ENCODE measurements at places on chromosomes 1 and 21. TPM values are rescaled to one million over a fixed set of nuclear protein-coding genes. Genes with fewer than 3 reads are reported as not detected.

DNA sequence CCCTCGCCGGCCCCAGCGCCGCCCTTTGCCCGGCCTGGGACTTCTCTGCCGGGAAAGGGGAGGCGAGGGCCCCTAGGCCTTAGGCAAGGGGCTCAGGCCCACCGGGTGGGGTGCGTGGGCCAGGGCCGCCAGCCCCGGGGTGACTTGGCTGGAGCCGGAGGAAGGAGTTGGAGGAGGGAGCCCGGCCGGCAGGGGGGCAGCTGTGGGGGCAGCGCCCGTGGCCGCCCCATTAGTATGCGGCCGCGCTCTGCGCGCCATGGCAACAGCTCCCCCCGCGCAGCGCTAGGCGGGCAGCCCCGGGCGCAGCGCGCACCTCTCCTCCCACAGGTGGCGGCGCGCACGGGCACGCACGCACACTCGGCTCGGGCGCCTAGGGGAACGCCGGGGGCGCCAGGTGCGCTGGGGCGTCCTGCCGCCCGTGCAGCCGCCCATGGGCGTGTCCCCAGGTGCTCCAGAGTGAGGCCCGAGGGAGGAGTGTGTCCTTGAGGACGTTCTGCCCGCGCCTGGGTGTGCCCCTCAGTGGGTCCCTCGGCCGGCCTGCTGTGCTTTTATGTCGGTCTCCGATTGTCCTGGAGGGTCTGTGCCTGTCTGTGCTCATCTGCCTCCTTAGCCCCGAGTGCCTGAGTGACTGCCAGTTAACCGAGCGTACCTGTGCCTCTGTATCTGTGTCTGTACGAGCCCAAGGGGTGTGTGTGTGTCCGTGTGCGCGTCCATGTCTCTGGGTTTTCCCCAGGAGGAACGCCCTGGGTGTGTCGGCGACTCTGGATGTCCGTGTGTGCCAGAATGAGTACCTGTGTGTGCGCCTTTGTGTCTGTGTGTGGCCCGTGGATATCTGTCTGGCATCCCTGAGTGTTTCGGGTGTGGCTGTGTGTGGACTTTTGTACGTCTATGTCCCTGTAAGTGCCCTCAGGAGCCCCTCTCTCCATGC, 38.2 kb upstream of the WASF2 start:
- peaks cover 11% of the 10 kb centered on the region for H3K36me3 ChIP-seq
- H3K4me1 ChIP-seq = peaks cover 55% of the 10 kb centered on the region
- H3K27me3 ChIP-seq = no peaks in the 10 kb centered on the region
- peak; percentile 79 for DNase-seq
- H3K4me3 ChIP-seq = peak overlapping the region; percentile 71

GRCh38 chr1:219938706-219939105, 10.3 kb upstream of the SLC30A10 start:
- H3K4me1 ChIP-seq = no peaks in the 10 kb centered on the region
- H3K36me3 ChIP-seq = no peaks in the 10 kb centered on the region
- no peak for DNase-seq
- H3K4me3 ChIP-seq = no peak overlapping the region

DNA sequence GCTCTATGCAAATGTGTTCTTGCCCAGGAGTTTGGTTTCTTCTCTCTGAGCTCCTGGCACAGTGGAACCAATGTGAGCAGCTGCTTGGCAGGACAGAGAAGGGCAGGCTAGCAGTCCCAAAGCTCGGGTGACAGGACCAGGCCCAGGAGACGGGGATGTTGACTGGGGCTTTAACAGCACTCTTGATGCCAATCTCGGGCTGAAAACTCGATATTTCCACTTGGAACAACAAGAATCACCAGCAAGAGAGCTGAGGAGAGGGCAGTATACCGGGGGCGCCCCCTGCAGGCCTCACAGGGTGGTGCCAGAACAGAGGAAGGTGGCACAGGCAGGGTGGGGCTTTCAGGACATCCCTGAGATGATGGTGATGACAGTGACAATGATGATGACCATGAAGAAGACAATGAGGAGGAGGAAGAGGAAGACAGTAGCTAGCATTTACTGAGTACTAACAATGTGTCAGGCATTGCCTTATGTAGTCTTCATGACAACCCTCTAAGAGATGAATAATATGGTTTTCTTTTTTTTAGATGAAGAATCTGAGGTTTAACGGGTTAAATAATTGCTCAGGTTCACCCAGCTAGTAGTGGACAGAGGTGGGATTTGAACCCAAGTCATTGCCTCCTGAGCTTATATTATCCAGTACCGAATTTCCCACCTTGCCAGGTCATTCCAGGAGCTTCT, 2.7 kb upstream of the KCNJ9 start:
- H3K36me3 ChIP-seq = no peaks in the 10 kb centered on the region
- H3K4me1 ChIP-seq = peaks cover 12% of the 10 kb centered on the region
- peak; percentile 89 for DNase-seq
- no peak overlapping the region for H3K4me3 ChIP-seq
- peaks cover 51% of the 10 kb centered on the region for H3K27me3 ChIP-seq

DNA sequence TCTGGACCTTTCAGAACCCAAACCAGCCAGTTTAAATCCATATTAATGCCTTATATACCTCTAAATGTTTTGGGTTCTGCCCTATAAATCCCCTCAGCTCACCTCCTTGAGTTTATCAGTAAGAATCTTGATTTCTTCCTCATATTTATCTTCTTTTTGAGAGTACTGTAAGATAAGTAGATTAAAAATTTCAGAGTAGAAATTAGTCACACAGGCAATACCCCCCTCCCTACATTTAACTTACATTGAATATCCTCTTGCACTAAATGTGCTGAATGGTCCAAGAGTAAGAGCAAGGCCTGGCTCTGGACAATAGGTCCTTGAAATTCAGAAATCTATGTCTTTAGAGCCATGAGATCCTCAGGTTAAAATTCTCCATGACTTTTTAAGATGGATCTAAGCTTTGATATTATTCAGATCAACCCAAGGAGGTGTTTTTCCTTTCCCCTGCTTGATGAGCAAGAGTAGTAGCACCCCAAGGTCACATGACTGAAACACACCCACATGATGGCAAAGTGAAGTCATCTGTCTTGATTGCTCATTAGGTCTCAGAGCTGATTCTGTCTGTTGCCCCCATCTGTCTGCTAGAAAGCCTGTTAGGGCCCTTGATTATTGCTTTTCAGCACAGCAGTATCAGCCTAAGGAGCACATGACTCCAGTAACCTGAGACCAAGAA, 15.8 kb upstream of the NUP210L start:
- H3K27me3 ChIP-seq = no peaks in the 10 kb centered on the region
- H3K4me1 ChIP-seq = peaks cover 40% of the 10 kb centered on the region
- peaks cover 72% of the 10 kb centered on the region for H3K36me3 ChIP-seq

DNA sequence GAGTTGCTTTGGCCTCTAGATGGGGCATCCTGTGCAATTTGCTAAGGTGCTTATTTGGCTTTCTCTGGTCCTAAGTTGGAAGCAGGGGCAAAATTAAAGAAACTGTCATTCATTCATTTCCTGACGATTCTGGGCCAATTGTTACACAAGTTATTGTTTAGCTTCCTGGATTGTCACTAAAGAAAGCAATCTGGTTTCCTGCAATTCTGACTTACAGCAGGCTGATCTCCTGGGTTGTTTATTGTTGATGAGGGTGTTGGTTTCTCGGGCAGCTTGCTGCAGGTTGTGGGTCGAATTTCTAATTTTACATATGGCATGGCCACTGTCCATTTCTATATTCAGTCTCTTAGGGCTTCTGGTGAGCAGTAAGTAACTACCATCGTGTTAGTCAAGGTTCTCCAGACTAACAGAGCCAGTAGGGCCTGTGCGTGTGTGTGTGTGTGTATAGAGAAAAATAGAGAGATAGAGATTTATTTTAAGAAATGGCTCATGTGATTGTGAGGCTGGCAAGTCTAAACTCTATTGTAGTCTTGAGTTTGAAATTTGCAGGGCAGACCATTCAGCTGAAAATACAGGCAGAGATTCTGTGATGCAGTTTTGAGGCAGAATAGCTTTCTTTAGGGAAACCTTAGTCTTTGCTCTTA, 30.4 kb downstream of the CTH start:
- H3K4me3 ChIP-seq = no peak overlapping the region
- no peaks in the 10 kb centered on the region for H3K27me3 ChIP-seq
- H3K36me3 ChIP-seq = peaks cover 16% of the 10 kb centered on the region
- DNase-seq = no peak
- H3K4me1 ChIP-seq = peaks cover 12% of the 10 kb centered on the region

GRCh38 chr21:46289655-46290179, 3.6 kb downstream of the YBEY start:
- peaks cover 35% of the 10 kb centered on the region for H3K36me3 ChIP-seq
- H3K4me1 ChIP-seq = peaks cover 23% of the 10 kb centered on the region
- no peaks in the 10 kb centered on the region for H3K27me3 ChIP-seq
- H3K4me3 ChIP-seq = no peak overlapping the region
- DNase-seq = no peak

DNA sequence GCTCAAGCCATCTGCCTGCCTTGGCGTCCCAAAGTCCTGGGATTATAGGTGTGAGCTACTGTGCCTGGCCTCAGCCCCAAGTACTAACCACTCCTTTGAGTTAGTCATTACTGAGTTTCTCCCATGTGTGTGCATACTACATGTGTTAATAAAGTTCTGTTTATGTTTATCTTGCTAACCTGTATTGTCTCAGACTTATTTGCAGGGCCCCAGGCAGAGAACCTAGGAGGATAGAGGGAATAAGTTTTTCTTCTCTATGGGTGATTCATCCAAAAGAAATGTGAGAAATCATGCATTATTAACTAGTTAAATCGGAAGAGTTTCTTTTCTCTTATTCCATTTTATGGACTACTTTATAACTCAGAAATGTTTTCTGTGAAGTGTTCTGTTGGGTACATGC, 203.9 kb upstream of the CACYBP start:
- no peaks in the 10 kb centered on the region for H3K36me3 ChIP-seq
- H3K27me3 ChIP-seq = no peaks in the 10 kb centered on the region
- H3K27ac ChIP-seq = no peak overlapping the region
- H3K4me3 ChIP-seq = no peak overlapping the region
- no peak for DNase-seq

DNA sequence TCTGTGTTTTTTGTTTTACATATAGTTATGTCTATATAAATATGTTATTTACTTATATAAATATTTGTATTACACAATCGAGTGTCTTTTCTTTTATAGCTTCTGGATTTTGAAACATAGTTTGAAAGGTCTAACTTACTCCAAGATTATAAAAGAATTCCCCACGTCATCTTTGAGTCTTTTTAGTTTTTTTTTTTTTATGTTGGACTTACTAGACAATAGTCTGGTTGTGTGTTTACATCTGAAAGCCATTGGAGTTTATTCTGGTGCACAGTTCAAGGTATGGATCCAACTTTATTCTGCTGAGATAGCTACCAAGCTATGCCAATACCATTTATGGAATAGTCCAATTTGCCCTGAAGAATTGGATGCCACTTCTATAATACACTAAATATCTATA, 26.1 kb upstream of the RCAN3 start:
- H3K36me3 ChIP-seq = peaks cover 7% of the 10 kb centered on the region
- H3K27me3 ChIP-seq = no peaks in the 10 kb centered on the region
- DNase-seq = no peak
- peaks cover 15% of the 10 kb centered on the region for H3K4me1 ChIP-seq
- H3K4me3 ChIP-seq = no peak overlapping the region

- DNase-seq = no peak
- no peaks in the 10 kb centered on the region for H3K4me1 ChIP-seq
- H3K27me3 ChIP-seq = no peaks in the 10 kb centered on the region
- no peak overlapping the region for H3K4me3 ChIP-seq
- H3K36me3 ChIP-seq = no peaks in the 10 kb centered on the region
Observed at GRCh38 chr1:82503822-82504221, 703.1 kb downstream of the ADGRL2 start.

- H3K4me3 ChIP-seq = no peak overlapping the region
- no peak overlapping the region for H3K27ac ChIP-seq
- peaks cover 4% of the 10 kb centered on the region for H3K4me1 ChIP-seq
- no peak for DNase-seq
Observed at GRCh38 chr21:34619841-34620665, 5.1 kb upstream of the RCAN1 start.

- no peak overlapping the region for H3K27ac ChIP-seq
- no peaks in the 10 kb centered on the region for H3K36me3 ChIP-seq
- H3K4me1 ChIP-seq = no peaks in the 10 kb centered on the region
Observed at GRCh38 chr1:228333739-228334115, 72.9 kb downstream of the TRIM11 start.

- no peaks in the 10 kb centered on the region for H3K4me1 ChIP-seq
- no peak overlapping the region for H3K27ac ChIP-seq
- H3K4me3 ChIP-seq = no peak overlapping the region
- DNase-seq = no peak
- peaks cover 4% of the 10 kb centered on the region for H3K27me3 ChIP-seq
Observed at GRCh38 chr1:119587341-119587740, 60.7 kb downstream of the ZNF697 start.

DNA sequence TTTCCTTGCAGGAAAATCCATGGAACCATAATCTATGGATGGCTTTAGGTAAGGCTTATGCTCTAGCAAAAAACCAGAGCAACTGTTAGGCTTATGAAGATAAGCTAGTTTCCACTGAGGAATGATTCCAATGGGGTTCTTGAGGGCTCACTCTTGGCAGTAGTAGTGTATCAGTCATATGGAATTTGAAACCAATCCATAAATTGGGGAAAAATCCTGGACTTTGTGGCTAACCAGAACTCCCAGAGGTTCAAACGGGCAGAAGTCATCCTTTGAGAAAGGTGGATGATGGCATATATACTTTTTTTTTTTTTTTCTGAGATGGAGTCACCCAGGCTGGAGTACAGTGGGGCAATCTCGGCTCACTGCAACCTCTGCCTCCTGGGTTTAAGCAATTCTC, 54.2 kb upstream of the ATF3 start:
- peaks cover 64% of the 10 kb centered on the region for H3K27me3 ChIP-seq
- H3K4me1 ChIP-seq = peaks cover 7% of the 10 kb centered on the region
- DNase-seq = peak; percentile 40

- no peak overlapping the region for H3K27ac ChIP-seq
- no peak for DNase-seq
- H3K4me1 ChIP-seq = no peaks in the 10 kb centered on the region
- H3K36me3 ChIP-seq = no peaks in the 10 kb centered on the region
- no peak overlapping the region for H3K4me3 ChIP-seq
- H3K27me3 ChIP-seq = no peaks in the 10 kb centered on the region
Observed at GRCh38 chr1:196148367-196148970, 459.8 kb downstream of the KCNT2 start.

- H3K4me3 ChIP-seq = no peak overlapping the region
- H3K27ac ChIP-seq = no peak overlapping the region
- DNase-seq = no peak
- no peaks in the 10 kb centered on the region for H3K27me3 ChIP-seq
- H3K4me1 ChIP-seq = no peaks in the 10 kb centered on the region
- no peaks in the 10 kb centered on the region for H3K36me3 ChIP-seq
Observed at GRCh38 chr1:188249811-188250210, 1421.1 kb downstream of the PLA2G4A start.

The LAMB3 gene
- 20.3 TPM for total RNA-seq

The ACTL8 gene
- total RNA-seq = not detected

The ERICH3 gene
- not detected for total RNA-seq

The DLGAP3 gene
- 0.54 TPM for total RNA-seq

The CAMSAP2 gene
- total RNA-seq = 2.5 TPM

The ANGPTL3 gene
- not detected for total RNA-seq

The LCE1B gene
- not detected for total RNA-seq

The AMY2A gene
- total RNA-seq = not detected

The COL24A1 gene
- 0.02 TPM for total RNA-seq

The CD34 gene
- total RNA-seq = not detected

The BARHL2 gene
- not detected for total RNA-seq

The TEDDM1 gene
- total RNA-seq = not detected

Data from activated CD4-positive, alpha-beta T cell treated with anti-CD3 and anti-CD28 coated beads, Interleukin-2, amount 10 ng/mL, durations not matched to agents 24 days and 14 days (primary cell).